ENCODE measurements at places on chromosomes 12 and 14.

GRCh38 chr12:111976291-111976690 lies 36.7 kb downstream of the TMEM116 start:
- H3K4me3 ChIP-seq: no peak overlapping the region
- no peak for DNase-seq
- H3K36me3 ChIP-seq: no peaks in the 10 kb centered on the region
- no peak overlapping the region for H3K27ac ChIP-seq
- H3K27me3 ChIP-seq: no peaks in the 10 kb centered on the region

- H3K36me3 ChIP-seq: peaks cover 10% of the 10 kb centered on the region
- H3K4me1 ChIP-seq: no peaks in the 10 kb centered on the region
- no peak overlapping the region for H3K4me3 ChIP-seq
- H3K27me3 ChIP-seq: no peaks in the 10 kb centered on the region
- DNase-seq: no peak
These were observed 24.4 kb upstream of the BTBD6 start for GRCh38 chr14:105223770-105224544.

DNA sequence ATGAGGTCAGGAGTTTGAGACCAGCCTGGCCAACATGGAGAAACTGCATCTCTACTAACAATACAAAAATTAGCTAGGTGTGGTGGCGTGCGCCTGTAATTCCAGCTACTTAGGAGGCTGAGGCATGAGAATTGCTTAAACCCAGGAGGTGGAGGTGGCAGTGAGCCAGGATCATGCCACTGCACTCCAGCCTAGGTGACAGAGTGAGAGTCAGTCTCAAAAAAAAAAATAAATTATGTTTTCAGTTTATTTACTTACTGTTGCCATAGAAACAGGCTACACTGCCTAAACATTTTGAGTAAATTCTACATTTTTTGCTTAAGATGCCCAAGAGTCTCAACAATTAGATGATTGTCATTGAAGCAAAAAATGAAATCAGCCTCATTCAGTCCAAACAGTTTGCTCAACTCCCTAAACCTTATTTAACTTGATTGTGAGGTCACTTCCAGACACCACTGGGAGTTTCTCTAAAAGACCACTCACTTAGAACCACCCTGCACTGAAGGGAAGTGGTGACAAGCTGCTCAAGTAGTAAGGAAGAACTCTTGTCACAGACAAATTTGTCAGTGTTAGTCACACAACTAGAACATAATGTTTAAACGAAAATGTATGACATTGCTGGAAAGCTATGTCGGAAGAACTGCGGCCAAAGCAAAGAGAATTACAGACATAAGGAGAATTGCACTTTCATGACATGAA lies 9.8 kb upstream of the GNPNAT1 start:
- H3K4me3 ChIP-seq: no peak overlapping the region
- no peaks in the 10 kb centered on the region for H3K36me3 ChIP-seq
- no peaks in the 10 kb centered on the region for H3K27me3 ChIP-seq

DNA sequence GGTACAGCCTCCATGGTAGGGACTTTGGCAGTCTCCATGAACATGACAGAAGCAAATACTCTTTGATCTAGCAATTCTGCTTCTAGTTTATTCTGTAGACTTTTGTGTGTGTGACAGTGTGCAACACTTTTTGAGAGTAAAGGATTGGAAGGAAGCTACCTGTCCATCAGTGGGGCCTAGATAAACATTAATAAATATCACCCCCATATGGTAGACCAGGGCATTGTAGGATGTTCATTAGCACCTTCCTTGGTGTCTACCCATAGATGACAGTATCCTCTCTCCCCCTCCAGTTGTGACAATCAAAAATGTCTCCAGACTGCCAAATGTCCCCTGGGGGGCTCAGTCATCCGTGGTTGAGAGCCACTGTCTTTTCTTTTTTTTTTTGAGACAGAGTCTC lies 10.8 kb downstream of the SNRNP35 start:
- no peak overlapping the region for H3K4me3 ChIP-seq
- no peaks in the 10 kb centered on the region for H3K4me1 ChIP-seq
- no peaks in the 10 kb centered on the region for H3K27me3 ChIP-seq
- no peak overlapping the region for H3K27ac ChIP-seq
- DNase-seq: no peak

- H3K27ac ChIP-seq: peak overlapping the region; percentile 86
- H3K36me3 ChIP-seq: no peaks in the 10 kb centered on the region
- no peak overlapping the region for H3K4me3 ChIP-seq
- DNase-seq: peak; percentile 38
These were observed 16.2 kb downstream of the FAM222A start for GRCh38 chr12:109729801-109730200.

DNA sequence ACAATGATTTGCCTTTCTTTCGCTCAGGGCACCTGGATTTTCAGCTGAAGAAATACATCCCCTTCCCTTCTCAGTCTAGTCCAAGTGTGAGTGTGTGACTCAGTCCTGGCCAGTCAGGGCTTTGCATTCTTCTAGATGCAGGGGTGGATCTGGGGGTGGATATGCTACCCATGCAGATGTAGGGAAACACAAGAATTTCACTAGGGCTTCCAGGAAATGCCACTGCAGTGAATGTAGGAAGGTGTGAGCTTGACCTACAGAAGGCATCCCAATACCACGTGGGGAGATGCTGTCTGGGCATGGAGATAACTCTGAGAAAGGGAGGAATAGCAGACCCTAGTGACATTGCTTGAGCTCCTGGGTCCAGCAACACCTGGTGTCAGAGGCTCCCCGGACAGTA lies 404.2 kb downstream of the GLT1D1 start:
- no peaks in the 10 kb centered on the region for H3K4me1 ChIP-seq
- H3K36me3 ChIP-seq: no peaks in the 10 kb centered on the region
- no peak overlapping the region for H3K27ac ChIP-seq
- no peak for DNase-seq
- H3K4me3 ChIP-seq: no peak overlapping the region

All from SK-N-SH (cell line).